CD4-positive, alpha-beta T cell treated with Interleukin-15 for 4 hours (primary cell): ENCODE measurements at places on chromosomes 1 and 21.
A peak's percentile ranks its signal among the peaks of the same experiment; 100 is the strongest.

GRCh38 chr1:19946971-19947370 is 23.6 kb upstream of the PLA2G2E start:
- DNase-seq = no peak

- DNase-seq = peak; percentile 27
Measured at GRCh38 chr21:15592271-15592860, 137.4 kb upstream of the USP25 start.

- peak; percentile 43 for DNase-seq
Measured at GRCh38 chr1:15100121-15100879, 53.2 kb upstream of the TMEM51 start.

DNA sequence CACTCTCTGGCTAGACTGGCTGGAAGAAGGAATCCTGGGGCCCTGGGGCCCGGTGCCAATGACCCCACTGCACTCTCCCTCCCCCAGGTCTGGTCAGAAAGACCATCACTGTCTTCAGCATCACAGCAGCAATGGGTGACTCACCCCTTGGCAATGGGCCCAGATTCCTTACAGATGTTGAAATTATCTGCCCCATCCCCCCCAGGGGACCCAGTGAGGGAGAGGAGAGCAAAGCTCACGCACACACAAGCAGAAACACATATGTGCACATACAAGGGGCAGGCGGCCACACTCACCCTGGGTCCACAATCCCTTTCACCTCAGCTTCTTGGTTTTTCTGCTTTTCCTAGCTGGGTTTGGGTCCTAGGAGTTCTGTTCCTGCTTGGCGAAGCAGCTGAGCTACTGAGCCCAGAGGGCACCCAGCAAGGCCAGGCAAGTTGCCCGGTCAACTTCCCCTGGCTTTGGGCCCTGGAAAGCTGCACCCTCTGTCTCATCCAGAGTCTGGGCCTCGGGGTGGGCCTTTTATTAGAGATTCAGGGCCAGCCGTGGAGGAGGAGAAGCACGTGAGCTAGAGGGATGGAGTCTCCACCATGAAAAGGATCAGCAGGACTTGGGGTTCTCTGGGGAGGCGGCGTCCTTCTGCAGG is 2.6 kb downstream of the COL16A1 start:
- DNase-seq = peak; percentile 32

DNA sequence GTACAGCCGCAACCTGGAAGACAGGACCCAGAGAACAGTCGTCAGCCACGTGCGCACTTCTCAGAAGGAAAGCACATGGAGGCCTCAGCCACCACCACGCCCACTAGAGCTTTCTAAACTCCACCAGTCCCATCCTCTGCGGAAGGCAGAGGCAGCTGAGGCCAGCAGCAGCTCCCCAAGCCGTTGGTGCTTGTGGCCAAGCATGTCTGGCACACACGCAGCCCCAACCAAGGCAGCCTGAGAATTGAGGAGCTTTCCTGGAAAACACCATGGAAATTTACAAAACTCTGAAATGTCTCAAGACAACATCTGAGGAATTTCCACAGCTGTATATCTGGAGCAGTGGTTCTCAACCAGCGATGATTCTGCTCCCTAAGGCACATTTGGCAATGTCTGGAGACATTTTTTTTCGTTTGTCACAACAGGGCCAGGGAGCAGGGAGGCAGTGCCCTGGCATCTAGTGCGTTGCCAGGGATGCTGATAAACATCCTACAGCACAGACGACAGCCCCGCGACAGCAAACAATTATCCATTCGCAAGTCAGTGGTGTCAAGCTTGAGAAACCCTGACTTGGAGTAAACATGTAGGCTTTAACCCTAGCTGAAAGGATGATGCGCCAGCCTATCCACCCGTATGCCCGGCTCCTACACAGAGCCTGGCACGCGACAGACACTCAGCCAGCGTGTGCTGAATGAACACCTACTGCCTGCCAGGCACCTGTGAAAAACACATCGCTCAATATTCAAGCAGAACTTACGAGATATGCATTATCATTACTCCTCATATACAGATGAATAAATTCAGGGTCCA is 24.7 kb downstream of the NPHP4 start:
- DNase-seq = no peak

GRCh38 chr21:29667651-29668050 is 272.1 kb downstream of the GRIK1 start:
- no peak for DNase-seq

DNA sequence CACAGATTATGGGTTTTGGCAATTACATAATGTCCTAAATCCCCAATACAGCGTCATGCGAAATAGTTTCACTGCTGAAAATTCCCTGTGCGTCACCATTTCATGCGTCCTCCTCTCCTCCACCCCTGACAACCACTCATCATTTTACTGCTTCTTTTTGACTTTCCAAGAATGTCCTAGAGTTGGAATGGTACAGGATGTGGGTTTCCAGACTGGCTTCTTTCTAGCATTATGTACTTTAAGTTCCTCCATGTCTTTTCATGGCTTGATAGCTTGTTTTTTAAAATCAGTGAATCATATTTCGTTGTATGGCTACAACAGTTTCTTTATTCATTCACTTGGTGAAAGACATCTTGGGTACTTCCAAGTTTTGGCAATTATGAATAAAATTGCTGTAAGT is 7.4 kb downstream of the NBPF3 start:
- DNase-seq = no peak

DNA sequence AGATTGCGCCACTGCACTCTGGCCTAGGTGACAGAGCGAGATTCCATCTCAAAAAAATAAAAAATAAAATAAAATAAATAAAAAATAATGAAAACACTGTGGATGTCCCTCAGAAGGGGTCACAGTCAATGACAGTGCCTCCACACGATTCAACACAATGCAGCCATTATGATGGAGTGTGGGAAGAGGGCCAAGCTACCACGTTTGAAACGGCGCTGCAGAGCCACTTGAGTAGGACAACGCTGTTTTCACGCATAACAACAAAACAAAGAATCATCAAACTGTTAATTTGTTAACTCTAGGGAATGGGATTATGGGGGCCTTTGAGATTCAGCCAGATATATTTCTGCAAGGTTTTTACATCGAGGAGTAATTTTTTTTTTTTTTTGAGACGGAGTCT is 36.5 kb downstream of the NKAIN1 start:
- DNase-seq = no peak

DNA sequence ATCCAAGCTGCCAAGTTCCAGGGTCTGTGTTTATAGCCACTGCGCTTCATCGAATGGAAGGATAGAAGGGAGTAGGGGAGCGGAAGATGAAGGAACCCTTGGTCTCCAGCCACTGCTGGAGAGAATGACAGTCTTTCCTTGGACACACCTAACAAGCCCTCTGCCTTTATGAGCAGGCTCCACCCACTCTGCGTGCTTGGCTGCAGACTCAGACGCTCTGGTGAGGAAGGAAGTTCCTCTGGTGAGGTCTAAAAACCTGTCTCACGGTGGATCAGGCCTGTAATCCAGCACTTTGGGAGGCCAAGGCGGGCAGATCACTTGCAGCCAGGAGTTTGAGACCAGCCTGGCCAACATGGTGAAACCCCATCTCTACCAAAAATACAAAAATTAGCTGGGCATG is 55.4 kb downstream of the MATN1 start:
- no peak for DNase-seq

- no peak for DNase-seq
Measured at GRCh38 chr1:213989002-213989855, 1.5 kb downstream of the PROX1 start.

GRCh38 chr21:45871616-45872236 is 109.8 kb upstream of the COL6A1 start:
- no peak for DNase-seq

GRCh38 chr1:67792741-67793458 is 40.4 kb downstream of the GNG12 start:
- no peak for DNase-seq

- no peak for DNase-seq
Measured at GRCh38 chr1:199549421-199549820, 478.1 kb upstream of the NR5A2 start.

DNA sequence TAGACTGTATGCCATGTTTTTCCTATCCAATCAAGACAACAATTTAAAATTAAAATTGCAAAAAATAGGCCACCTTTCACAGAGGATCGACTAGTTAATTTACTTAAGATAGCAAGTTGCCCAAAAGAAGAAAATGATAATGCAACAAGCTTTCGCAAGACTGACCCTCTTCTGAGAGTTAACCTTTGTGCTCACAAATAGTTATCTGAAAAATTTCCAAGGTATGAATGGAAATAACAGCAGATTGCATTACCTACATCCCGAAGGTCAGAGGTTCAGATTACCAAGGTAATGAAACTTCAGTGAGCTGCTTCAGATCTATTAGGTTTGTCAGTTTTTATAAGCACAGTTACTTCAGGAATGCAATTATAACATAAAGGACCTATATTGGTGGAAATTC is 298.0 kb downstream of the KCTD3 start:
- DNase-seq = no peak
